ENCODE measurements at places on chromosomes 1 and 21.
A peak's percentile ranks its signal among the peaks of the same experiment; 100 is the strongest.

DNA sequence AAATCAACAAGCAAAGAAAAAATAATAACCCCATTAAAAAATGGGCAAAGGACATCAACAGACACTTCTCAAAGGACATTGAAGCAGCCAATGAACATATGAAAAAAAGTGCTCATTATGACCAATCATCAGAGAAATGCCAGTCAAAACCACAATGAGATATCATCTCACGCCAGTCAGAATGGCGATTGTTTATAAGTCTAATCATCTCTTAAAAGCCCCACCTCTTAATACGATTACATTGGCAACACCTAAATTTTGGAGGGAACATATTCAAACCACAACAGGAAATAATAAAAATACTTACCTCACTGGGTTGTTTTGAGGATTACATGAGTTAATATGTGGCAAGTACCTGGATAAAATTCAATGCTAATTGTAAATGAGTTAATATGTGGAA, 57.1 kb upstream of the PLPPR4 start:
- ATAC-seq, result no peak

DNA sequence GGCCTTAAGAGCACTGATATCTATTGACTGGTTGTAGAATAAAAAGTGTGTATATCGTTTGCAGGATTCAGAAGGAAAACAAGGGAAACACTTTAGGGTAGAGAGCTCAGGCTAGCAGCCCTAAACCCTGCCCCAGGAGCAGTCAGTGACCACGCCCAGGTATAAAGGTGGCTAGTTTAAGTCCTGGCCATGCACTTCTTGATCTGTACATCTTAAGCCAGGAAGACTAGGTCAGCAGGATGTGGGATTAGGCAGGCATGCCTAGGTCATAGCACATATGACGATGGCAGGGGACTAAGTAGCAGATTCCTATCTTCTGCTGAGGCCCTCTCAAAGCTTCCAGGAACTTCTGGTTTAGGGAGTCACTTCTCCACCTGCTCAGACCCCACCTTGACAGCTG, 158.0 kb upstream of the CD34 start:
- ATAC-seq, result no peak

GRCh38 chr1:52057876-52058415, 1.9 kb downstream of the BTF3L4 start:
- no peak for ATAC-seq

DNA sequence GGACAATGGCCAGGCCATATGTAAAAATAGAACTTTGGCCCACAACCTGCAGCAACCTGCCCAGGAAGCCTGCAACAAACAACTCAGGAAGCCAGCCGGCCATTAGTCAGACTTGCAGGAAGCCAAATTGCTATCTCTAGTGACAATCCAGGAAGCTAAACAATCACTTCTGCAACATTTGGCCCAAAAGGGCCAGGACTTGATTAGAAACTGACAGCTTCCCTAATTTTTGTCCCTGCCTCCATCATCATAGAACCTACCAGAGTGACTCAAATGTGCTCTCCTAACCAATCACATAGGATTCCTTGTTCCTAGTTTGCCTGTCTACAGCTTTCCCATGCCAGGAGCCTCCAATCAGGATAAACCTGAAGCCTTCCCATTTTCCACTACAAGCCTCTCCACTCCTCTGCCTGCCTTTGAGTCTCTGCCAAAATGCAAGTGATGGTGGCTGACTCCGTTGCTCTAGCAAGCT, 639.3 kb downstream of the PTPRU start:
- no peak for ATAC-seq

GRCh38 chr1:107358619-107359327, 217.9 kb downstream of the NTNG1 start:
- ATAC-seq, result peak; percentile 37

Data from motor neuron (in vitro differentiated cells).